ENCODE measurements at places on chromosomes 6 and 20.

GRCh38 chr6:130744576-130745366 is 82.4 kb upstream of the SMLR1 start:
- no peak for DNase-seq

DNA sequence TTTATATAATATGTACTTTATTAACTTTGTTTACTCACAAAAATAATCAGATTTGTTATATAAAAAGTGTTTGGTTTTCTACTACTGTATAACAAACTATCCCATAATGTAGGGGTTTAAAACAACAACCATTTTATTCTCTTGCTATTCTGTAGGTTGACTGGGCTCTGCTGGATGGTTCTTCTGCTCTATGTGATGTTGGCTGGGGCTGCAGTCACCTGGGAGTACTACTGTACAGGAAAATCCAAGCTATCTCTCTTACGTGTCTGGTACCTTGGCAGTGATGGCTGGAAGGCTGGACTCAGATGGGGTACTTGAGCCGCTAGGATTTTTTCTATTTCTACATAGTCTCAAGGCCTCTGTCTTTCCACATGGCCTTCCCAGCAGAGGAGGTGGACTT is 44.0 kb upstream of the UBR2 start:
- DNase-seq = no peak

DNA sequence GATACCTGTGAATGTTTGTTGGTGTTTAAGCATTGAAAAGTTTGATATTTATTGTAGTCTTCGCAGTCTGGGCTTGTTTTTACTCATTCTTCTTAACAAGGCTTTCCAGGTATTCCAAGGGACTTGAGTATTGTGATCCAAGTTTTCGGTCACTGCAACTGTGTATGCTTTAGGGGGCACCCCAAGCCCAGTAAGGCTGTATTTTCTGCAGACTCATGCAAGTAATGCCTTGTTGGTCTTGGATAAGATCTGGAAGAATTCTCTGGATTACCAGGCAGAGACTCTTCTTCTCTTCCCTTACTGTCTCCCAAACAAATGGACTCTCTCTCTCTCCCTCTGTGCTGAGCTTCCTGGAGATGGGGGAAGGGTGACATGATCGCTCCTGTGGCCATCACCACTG is 82.1 kb downstream of the RFPL4B start:
- DNase-seq = no peak

DNA sequence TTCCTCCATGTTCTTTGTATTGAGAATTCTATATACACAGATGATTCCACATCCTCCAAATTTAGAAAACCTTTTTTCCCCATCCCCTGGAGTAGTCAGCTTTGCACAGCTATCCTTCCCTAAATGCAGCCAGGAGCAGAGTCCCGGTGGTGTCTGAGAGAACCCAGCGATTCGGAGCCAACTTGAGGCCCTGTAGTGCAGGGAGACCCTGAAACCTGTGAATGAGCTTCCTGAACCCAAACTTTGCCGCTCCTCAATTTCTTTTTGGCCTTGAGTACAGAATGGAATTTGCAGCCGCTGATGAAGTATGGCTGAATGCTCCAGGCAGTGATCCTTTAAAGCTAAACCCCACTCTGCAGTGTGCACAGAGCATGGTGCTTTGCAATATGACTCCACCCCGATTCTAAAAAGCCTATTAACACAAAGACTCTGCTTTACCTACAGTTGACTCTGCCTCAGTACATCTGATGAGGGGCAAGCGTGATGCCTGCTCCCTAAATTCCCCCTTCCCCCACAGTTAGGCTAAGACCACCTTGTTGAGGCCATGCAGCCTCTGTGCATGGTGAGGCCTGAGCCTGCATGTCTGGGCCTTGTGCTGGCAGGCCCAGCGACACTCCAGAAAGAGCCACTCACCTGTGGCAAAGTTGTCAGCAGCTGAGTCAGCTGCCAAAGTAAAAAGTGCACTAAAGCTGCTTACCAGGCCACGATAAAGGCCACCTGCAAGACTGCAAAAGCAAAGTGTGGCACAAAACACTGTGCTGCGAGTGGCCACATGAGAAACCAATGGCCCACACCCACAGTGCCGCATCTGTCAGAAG is 82.1 kb downstream of the PLEKHG1 start:
- DNase-seq = no peak

- no peak for DNase-seq
Measured at GRCh38 chr20:9723501-9724202, 115.2 kb downstream of the PAK5 start.

DNA sequence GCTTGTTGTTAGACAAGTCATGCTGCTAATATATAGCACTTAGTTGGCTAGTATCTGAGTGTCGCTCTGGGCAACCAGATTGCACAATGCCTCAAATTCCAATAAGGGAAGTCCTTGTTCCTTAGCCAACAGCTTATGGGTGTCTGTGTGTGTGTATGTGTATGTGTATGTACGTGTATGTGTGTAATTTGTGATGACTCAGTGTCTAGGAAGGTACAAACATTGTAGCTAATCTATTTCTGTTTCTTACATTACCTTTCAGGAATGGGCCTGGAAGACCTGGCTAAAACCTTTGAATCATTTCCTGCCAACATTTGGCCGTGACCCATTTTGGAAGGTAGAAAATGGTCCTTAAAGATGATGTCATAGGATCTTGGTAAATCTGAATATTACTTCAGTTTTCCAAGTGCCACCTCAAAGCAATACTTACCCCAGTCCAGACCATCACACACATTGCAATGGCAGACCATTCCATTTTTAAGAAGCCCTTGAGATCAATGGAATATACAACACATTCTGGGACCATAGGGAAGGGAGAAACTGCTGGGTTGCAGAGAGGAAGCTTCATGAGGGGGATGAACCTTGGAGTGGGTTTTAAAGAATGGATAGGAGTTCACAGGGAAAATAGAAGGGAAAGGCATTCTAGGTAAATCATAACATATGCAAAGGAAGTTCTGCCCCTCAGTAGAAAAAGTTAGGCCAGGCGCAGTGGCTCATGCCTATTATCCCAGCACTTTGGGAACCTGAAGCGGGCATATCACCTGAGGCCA is 25.1 kb downstream of the NEDD9 start:
- DNase-seq = no peak

- DNase-seq = peak; percentile 39
Measured at GRCh38 chr6:158517581-158517980, 42.3 kb upstream of the TMEM181 start.

DNA sequence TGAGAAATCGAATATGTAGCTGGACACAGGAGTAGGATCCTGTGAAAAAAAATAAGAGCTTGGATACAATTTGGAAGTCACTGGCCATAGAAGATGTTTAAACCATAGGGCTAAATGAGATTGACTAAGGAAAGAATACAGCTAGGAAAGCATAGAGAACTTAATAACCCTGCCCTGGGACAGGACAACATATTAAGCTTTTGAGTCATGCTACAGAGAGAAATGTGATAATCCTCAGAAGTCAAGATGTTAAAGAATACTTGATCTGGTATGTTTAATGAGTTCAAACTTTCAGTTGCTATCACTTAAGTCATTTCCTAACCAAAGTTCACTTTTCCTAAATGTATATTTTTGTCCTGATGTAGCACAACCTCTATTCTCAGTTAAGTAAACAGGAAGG is 154.6 kb upstream of the TSHZ2 start:
- DNase-seq = no peak

- DNase-seq = no peak
Measured at GRCh38 chr6:109801794-109802193, 110.7 kb downstream of the FIG4 start.

DNA sequence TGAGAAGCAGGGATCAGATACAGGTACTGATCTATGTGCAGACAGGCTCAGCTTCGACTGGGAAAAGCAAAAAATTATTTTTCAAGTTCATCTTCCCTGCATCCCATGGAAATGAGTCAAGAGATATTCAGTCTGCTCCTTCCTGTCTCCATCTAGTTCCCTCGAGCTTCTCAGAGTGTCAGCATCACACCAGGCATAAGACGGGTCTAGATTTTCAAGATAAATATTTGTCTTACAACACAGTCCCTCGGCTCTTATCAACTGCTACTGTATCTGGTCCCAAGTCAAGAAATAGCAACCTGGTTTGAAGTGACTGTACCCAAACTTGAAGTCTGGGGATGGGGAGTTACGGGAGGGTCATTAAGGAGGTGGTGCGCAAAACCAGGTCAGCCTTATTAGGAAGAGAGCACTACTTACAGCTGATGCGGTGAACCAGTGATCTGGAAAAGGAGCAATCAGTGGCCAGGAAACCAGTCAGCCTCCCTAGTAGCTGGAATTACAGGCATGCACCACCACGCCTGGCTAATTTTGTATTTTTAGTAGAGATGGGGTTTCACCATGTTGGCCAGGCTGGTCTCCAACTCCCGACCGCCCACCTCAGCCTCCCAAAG is 29.7 kb downstream of the ZMYND8 start:
- DNase-seq = no peak

GRCh38 chr6:56387621-56388414 is 140.4 kb upstream of the COL21A1 start:
- DNase-seq = no peak

DNA sequence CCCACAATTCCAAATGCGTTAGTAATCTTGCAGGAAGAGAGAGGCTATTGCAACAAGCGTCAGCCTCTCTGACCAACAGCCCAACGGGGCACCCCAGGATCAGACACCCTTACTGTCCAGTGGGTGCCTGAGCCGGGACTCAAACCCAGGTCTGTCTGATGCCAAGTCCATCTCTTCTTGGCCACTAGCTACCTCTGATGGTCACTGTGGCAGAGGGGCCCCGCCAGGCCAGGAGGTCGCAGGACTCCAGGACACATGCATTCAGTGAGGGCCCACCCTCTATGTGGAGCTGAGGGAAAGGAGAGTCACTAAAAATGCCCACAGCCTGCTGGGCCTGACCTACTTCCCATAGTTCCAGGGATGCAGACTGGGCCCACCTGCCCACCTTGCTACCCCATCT is 83.3 kb downstream of the PREX1 start:
- no peak for DNase-seq

DNA sequence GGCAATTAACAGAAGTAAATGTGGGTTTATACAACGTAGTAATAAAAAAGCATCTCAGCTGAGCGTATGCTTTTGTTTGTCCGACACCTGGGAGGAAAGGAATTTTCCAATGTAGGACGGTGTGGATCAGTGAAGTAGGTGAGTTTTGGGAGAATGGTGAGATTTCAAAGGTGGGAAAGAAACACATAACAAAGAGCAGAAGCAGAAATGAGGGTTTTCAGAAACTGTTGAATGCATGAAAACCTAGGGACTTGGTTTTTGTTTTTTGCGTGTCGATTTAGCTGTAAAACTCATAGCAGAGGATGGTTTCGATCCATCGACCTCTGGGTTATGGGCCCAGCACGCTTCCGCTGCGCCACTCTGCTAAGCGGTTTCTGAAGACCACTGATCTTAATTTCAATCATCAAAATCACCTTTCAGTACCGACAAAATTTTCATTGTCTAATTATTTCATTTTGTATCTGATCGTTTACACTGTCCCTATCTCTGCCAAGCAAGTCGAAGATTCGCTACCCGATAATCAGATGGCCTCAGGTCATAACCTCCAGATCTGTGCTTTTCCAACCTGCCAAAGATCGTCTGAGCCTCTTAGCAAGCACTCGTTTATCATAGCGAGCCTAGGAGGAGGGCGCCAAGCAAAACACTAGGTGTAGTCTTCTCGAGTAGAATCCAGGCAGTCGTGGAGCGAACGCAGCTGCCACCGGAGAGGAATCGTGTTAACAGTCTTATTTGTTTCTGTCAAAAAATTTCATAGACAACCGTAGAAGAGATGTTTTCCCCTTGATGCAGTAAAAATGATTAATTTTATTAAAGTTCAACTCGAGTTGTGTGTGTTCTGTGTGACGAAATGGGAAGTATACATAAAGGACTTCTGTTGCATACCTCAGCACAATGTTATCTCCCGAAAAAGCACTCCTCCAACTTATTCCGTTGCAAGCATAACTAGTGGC is 20.9 kb upstream of the POM121L2 start:
- DNase-seq = no peak

DNA sequence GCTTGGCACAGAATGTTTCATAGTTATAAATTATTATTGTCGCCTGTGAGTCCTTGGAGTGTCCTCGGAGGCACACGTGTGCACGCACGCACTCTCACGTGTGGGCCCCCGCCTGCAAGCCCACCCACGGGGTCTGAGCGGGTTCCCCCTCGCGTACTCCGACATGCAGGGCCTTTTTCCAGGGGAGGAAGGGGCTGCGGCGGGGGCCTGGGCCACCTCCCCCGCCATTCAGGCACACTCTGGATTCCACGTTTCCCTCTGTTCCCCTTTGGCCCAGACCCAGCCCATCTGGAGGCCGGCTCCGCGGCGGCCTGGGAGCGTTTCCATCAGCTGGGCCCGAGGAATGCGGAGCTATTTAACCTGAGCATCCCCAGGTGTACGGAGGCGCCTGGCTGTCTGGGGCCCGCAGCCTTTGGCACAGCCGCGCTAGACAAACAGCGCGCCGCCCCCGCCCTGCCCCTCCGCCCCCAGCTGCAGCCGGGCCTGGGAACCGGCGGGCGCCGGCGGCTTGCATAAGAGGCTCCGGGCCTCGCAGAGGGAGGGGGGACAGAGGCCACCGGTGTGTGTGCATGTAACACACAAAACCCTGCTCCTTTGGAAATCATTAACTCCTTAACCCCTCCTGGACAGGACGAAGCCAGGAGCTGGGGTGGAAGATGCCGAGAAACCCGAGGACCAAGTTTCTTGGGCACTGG is 3.3 kb downstream of the ID1 start:
- peak; percentile 87 for DNase-seq

- DNase-seq = no peak
Measured at GRCh38 chr6:54525731-54526130, 217.5 kb downstream of the TINAG start.

GRCh38 chr6:117404548-117404947 is 21.2 kb downstream of the ROS1 start:
- DNase-seq = no peak

- DNase-seq = no peak
Measured at GRCh38 chr6:163599136-163599535, 184.6 kb downstream of the QKI start.

DNA sequence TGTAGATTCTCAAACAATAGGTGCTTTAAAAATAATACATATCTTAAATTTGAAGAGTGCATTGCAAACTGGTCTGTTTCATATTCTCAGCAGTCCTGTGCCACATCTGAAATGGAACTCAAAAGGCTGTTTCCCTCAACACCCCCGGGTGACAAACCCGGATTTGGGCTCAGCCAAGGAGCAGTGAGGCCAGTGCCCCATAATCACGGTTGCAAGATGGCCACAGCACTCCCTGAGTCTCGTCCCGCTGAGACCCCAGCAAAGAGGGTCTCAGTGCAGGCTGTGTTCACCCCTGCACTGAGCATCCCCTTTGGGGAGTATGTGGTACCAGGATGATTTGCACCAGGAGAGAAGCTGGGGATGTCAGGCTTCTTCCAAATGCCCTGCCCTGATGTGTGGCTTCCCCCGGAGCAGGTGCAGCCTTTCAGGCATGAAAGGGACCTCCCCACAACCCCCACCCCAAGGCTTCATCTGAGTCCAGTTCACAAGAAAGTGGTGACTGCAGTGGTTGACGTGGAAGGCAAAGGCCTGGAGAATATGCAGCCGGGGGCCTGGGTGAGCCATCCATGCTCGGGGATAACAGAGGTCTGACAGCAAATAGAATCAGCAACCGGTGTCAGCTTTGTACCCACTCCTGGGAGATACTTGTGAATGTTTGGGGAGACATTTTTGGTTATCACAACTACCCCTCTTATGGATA is 202.9 kb downstream of the SYNDIG1 start:
- no peak for DNase-seq

- DNase-seq = no peak
Measured at GRCh38 chr6:134502614-134503549, 185.0 kb upstream of the SGK1 start.
